ENCODE measurements at places on chromosomes 4 and X.
A peak's percentile ranks its signal among the peaks of the same experiment; 100 is the strongest.

GRCh38 chrX:107565931-107566603 is 62.2 kb upstream of the PRPS1 start:
- no peak for DNase-seq

DNA sequence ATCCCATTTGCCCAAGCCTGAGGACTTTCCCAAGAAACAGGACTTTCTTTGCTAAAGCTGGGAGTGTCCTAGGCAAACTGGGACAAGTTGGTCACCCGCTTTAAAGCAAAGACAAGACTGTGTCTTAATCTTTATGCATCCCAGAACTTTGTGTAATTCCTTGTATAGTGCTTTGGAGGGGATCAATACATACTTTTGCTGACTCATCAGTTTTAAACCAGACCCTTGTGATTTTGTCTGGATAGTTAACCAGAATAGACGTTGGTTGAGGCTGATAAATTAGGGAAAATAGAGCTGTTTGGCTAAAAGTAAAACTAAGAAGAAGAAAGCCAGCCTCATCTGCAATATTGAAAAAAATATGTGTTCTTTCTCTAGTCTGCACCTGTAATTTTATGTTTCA is 82.8 kb downstream of the IL1RAPL1 start:
- no peak for DNase-seq

GRCh38 chrX:48761674-48762471 is at the start of gene GLOD5:
TSS of gene GLOD5 (plus strand) at chrX:48761747. CDS start at chrX:48761791, 44 bp downstream.
- DNase-seq, result peak; percentile 28

- DNase-seq, result no peak
Measured at GRCh38 chrX:68835104-68835442, 6.3 kb downstream of the EFNB1 start.

DNA sequence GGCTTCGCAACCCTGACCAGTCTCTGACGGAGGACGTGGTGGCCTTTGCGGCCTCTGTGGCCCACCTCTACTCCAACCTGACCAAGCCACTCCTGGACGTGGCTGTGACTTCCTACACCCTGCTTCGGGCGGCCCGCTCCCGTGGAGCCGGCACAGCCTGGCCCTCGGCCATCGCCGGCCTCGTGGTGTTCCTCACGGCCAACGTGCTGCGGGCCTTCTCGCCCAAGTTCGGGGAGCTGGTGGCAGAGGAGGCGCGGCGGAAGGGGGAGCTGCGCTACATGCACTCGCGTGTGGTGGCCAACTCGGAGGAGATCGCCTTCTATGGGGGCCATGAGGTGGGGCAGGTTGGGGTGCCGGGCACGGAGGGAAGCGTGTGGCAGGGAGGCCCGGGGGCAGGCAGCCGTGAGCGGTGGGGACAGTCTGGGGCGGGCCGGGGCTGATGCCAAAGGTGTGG is 1.2 kb downstream of the ABCD1 start:
- no peak for DNase-seq

GRCh38 chrX:24601858-24602257 is 45.3 kb downstream of the PCYT1B start:
- no peak for DNase-seq

- DNase-seq, result no peak
Measured at GRCh38 chr4:123315617-123316016, 81.0 kb upstream of the SPRY1 start.

DNA sequence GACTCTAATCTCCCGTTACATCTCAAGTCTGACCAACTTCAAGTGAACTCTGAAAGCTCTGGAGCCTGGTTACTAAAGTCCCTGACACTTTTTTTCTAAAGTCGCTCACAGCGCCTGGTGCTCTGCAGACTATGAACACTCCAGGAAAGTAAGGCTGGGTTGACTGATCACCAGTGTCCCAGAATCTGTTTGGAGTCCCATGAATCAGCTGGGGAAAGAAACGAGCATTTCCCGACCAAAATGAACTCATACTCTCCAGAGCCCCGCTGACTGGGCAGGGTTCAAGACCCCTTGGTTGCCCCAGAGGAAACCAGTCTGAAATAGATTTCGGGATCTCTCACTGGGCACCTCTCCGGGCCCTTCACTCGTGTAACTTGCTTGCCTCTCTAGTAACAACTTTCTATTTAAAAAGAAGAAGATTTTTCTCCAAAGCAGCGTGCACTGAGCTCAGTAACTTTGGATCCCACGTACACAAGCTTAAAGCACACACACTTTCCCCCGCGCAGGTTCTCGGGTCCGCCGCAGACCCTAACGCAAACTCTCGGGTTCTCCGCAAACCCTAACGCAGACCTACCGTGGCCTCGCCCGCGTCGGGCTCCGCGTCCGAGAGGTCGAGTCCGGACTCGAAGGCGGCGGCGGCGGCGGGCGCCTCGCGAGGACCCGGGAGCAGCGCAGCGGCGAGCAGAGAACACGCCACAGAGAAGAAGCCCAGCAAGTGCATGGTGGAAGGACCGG is 964 bp downstream of the VEGFC start:
- DNase-seq, result peak; percentile 17

GRCh38 chr4:113845138-113845537 is 83.6 kb upstream of the CAMK2D start:
- no peak for DNase-seq

DNA sequence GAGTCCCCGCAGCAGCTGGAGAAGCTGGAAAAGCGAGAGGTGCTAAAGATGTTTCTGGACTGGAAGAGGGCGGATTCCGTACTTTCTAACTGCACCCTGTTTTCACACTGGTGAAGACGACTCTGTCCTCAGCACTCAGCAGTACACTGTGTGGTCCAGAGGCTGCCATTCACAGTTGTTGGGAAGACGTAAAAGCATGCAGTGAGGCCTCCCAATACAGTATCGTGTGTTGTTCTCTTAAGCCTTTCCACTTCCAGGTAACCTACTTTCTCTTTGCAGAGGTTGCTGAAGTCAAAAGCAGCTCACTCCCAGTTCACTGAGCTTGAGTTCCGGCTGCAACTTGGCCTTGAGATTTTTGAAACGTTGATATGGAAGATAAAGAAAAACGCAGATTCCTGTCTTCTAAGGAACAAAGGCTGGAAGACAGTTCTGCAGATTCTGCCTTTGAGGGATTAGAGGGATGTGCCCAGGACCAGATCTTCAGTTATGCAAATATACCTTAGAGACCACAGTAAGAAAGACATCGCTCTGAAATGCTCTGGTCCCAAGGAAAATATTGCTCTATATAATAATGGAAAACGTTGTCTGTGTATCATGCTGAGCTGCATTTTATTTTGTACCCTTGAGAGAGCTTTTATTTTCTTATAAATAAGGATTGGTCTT is 540.9 kb downstream of the TRIML1 start:
- no peak for DNase-seq

GRCh38 chrX:40845331-40845911 is 110.1 kb upstream of the MED14 start:
- DNase-seq, result no peak

DNA sequence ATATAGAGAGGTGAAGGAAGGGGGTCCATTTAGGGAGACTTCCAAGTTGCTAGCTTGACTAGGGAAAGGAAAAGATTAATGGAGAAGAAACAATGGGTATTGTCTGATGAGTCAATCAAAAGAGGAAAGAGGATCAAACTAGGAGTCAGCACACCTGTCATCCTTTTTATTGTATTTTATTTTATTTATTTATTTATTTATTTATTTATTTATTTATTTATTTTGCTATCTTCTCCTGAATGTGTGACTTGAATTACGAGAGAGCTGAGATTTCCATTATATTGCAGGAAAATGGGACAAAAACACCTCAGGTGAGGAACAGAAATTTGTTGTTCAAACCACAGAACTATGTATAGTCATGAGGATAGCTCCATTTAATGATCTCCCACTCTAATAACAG is 58.9 kb downstream of the NUDT11 start:
- no peak for DNase-seq

DNA sequence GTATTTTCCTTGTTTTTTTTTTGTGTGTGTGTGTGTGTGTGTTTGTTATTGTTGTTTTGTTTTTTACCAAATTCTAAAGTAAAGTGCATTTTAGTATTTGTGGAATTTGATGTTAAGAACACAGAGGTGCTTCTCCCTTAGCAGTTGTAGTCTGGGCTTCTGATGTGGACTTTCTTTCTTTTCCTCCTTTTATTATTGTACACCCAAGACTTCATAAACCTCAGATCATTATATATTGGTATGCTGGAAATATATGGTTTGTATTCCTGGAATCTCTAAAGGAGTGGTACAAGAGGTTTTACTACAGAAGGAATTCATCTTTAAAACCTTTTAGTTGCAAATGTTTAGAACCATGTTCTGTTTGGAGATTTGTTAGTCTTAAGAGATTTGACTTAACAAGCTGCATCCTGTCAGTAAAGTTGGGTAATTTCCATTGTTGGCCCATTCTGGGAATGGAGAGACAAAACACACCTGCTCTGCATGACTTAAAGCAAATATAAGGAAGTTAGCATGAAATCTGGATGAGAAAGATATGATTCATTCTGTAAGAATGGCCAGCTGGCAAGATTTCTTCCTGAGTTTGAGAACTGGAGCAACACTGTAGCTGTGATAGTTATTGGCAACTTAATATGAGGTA is 64.0 kb downstream of the SMAD1 start:
- DNase-seq, result peak; percentile 20

- no peak for DNase-seq
Measured at GRCh38 chrX:152149648-152150047, 11.3 kb upstream of the MAGEA10 start.

DNA sequence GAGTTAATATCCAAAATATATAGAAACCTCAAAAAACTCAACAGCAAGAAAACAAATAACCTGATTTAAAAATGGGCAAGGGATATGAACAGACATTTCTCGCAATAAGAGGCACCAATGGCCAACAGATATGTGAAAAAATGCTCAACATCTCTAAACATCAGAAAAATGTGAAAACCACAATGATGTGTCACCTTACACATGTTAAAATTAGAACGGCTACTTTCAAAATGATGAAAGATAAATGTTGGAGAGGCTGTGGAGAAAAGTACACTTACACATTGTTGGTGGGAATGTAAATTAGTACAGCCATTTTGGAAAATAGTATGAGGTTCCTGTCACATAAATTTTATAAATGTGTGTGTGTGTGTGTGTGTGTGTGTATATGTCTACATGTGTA is 731.3 kb downstream of the DMD start:
- DNase-seq, result no peak

GRCh38 chrX:28099166-28099565 is 117.9 kb upstream of the DCAF8L1 start:
- DNase-seq, result no peak

DNA sequence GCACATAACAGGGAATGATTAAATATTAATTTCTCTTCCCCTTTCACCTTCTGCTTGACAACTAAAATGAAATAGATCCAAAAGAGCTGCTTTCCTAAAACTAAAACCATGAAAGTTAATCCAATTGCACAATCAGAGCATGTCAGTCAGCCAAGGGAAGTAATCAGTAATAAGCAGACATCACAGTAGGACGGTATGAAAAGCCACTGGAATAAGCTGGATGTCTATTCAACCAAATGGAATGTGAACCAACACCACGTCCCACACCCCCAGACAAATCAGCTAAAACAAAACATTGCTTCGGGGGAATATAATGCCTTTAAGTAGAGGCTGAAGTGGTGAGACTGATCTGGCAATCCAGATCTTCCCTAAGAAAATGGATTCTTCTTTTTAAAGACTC is 859.4 kb upstream of the FTHL17 start:
- DNase-seq, result no peak

- no peak for DNase-seq
Measured at GRCh38 chr4:158807691-158808090, 38.9 kb downstream of the FNIP2 start.

GRCh38 chr4:101862595-101862994 is 72.1 kb downstream of the BANK1 start:
- DNase-seq, result no peak

- DNase-seq, result no peak
Measured at GRCh38 chr4:174579421-174579820, 57.1 kb upstream of the HPGD start.

- DNase-seq, result no peak
Measured at GRCh38 chr4:166903408-166903807, 330.9 kb downstream of the SPOCK3 start.

DNA sequence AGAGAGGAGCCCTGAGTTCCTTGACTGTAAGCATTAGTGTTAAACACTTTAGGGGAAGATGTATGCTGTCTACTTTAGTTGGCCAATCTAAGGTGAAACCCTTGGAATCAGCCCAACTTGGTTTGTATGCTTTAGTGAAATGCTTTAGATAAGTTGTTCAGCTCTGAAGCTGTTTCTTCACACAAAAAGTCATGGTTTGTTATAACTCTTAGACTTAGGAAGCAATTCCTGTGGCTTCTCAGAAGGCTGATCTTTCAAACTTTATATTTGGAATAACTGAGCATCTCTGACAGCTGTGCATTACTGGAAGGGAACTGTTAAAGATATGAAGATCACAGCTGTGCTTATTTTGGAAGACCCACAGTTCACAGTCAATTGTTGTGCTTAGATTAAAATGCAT is 714.1 kb downstream of the FAT4 start:
- no peak for DNase-seq

DNA sequence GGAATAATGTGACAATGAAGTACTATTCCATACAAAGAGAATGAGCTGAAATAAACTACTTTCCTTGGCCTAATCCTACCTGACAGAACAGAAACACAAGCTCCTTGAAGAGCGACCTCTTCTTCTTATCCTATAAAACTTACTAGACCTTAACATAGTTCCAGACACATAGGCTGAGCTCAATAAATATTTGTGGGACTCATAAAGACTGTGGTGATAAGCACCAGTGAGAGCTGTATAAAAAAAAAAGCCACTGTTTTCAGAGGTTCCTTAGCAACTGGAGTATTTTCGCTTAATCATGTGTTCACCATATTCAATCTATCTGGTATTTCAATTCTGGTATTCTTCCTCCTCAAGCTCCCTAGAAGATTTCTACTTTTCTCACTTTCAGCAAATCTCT is 1129.6 kb downstream of the STPG2 start:
- DNase-seq, result no peak

DNA sequence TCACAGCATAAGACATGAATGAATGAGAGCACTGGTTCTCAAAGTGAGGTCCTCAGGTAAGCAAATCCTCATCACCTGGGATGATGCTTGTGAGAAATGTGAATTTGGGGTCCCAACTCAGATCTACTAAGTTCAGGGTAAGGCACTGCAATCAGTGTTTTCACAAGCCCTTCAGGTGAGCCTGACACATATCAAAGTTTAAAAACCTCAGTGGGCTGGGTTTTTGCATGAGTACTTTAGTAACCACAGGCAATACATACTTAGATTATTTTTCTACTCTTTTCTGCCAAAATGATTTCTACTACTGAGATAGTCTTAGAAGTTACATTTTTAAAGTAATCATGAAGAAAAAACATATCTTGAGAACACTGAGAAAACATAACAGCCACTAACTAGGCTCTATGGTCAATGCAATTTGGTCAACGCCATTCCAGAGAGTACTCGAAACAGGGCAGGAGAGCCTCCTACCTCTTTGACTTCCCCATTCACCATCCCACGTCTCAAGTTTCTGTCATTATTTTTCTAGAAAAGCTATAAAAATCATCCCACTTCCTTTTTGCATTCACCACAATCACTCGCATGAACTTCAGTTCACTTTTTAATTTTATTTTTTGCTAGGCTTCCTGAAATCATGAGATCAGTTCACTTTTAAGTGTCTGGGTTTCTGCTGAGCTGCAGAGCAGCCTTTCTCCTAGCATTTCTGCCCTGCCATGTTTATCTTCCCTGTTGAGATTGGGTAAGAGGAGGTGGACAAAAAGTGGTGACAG is 73.8 kb downstream of the MFAP3L start:
- DNase-seq, result no peak

All from testis (tissue), 5 donors.